ENCODE measurements at places on chromosomes 3 and 15. TPM values are rescaled to one million over a fixed set of nuclear protein-coding genes. Genes with fewer than 3 reads are reported as not detected.

The HTR3E gene
- not detected for total RNA-seq

The TMEM158 gene
- 1.1 TPM for total RNA-seq

The IL17RB gene
- total RNA-seq = 23.2 TPM

The GLT8D1 gene
- total RNA-seq = 52.2 TPM

The SLCO3A1 gene
- total RNA-seq = 3.4 TPM

The SEMA7A gene
- total RNA-seq = 0.53 TPM

The TMEM40 gene
- 0.65 TPM for total RNA-seq

The LSMEM2 gene
- not detected for total RNA-seq

The FOXB1 gene
- total RNA-seq = not detected

- no peak for DNase-seq
Observed at GRCh38 chr3:24683633-24684384, 189.2 kb upstream of the THRB start.

GRCh38 chr3:43523454-43524053 lies 98.3 kb downstream of the ANO10 start:
- no peak for DNase-seq

DNA sequence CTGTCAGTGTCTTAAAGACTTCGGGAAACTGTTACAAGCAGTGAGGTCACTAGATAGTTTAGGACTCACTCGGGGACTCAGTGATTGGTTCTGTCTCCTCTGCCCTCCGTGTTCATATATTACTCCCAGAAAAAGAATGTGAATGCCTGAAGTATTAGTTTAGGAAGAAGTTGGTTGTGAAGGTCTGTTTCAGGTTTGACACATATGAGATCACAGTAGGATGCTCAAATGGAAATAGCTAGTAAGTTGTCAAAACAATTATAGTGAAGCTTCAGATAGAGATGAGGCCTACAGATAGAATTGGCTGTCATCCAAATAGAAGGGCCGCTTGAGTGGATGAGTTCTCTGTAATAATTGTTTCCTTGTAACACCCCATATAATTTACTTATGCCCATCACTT lies 172.6 kb downstream of the PLCL2 start:
- DNase-seq = no peak

DNA sequence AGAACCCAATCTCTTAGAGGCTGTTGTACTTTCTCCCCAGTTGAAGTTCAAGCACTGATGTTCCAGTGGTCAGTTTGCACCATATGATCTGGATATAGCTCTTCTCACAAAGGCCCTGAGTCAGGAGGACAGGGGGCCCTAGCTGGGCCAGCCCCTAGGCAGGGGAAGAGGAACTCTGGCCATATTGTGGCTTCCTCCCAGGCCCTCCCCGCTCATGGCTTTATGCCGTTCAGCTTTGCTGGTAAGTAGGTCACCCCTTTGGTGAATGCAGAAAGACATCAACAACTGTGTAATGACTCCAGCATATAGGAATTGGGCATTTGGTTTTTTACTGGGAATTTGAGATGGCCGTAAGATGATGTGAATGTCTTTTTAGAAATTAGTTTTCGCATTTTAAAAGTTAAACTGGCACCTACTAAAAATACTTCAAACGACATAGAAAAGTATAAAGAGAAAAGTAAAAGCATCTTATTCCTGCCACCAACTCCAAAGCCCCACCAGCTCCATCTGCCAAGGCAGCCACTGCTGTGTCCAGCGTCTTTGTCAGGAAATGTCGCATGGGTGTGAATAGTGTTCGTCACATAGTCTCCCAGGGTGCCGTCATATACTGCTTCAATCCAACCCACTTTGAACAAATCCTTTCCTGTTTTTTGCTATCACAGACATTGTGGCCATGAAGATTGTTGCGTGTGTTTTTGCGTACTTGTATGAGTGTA lies 25.3 kb downstream of the CCR9 start:
- DNase-seq = no peak

GRCh38 chr3:9500108-9501050 lies 53.2 kb downstream of the LHFPL4 start:
- no peak for DNase-seq

GRCh38 chr15:101614001-101614585 lies 38.1 kb downstream of the TM2D3 start:
- peak; percentile 65 for DNase-seq

DNA sequence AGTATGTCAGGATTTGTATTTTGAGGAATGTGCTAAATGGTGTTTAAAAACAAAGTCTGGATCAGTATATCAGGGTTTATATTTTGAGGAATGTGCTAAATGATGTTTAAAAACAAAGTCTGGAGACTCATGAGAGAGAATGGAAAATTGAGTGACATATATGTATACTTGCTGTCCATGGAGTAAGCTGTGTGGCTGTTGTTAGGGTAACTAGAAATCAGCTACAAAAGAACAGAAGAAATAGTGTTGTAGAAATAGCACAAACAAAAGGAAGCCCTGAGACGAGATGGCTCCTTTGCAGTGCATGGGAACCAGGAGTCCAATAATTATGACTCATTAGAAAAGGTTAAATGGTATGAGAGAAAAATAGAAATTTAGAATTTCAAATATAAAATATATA lies 282.7 kb upstream of the MANF start:
- DNase-seq = no peak

GRCh38 chr3:53941950-53942349 lies 50.3 kb upstream of the SELENOK start:
- DNase-seq = no peak

DNA sequence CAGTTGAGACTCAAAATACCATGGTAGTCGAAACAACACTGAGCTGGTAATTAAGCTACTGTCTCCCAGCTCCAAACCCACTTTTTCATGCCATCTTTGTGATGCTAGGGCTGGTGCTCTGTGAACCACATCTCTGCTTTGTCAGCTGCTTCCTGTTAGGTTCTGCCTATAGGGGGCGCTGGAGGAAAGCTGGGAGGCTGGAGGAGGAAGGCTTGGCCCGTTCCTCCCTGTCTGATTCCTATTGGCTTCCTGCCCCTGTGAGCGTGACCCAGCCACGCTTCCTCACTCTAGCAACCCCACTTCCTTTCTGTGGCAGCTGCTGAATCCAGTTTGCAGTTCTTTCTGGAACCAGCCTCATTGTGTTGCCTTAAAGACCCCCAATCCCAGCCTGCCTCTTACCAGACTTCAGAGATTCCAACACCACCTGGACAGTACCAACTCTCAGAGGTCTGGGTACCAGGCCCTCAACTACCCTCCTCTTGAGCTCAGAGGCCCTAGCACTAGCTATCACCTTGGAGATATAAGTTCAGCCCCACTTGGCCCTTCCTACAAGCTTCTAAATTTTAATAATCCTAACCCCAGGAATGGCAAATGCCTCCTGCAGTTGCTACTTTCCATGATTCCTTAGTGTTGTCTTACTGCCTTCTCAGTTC lies 120.9 kb downstream of the ERC2 start:
- peak; percentile 75 for DNase-seq

- DNase-seq = peak; percentile 64
Observed at GRCh38 chr3:38116471-38117162, 20.3 kb downstream of the ACAA1 start.

DNA sequence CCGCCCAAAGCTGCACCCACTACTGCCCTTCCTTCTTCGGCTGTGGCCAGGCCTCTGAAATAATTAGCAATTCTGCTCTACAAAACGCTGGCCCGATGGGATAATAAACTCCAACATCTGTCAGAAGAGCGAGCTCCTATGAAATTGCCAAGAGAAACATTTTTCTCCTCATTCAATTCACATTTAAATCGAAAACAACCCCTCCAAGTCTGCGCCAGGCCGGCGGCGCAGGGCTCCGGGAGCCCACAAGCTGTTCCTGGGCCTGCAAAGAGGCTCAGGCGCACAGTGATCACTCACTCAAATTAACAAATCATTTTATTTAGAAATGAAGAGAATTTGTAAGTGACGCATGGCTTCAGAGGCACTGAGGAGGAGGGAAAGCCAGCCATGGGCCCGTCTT lies 55.3 kb upstream of the TMEM115 start:
- DNase-seq = no peak

DNA sequence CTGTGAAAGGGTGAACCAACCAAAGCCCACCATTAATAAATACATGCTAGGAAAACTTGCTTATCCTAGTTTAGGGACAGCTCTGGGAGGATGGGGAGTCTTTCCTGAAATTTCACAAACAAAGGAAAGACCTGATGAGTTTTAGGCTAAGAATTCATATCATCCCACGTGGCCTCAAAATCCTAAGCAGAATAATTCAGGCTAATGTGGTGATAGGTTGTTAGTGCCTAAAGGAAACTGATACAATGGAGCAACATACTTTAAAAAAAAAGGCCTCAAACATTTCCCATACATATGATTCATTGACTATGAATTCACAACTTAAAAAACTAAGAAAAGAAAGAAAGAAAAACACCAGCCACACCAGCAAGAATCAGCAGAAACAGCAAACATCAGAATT lies 126.9 kb upstream of the CNTN4 start:
- no peak for DNase-seq

DNA sequence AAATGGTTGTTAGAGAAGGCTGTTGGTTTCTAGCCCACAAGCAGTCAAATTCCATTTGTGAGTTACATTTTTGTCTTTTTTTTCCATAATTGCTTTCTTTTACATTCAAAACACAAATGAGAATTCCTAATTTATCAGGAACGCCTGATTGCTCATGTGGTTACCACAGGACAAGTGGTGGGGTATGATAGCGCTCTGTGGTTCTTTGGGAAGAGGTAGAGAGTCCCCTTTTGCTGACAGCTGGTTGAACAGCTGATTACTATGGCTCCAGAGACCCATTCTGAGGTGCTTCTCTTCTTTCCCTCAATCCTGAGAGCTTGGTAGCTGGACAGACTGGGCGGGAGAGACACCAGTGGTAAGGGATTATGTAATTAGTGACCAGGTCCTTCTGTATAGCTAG lies 24.4 kb downstream of the CNOT10 start:
- DNase-seq = no peak

DNA sequence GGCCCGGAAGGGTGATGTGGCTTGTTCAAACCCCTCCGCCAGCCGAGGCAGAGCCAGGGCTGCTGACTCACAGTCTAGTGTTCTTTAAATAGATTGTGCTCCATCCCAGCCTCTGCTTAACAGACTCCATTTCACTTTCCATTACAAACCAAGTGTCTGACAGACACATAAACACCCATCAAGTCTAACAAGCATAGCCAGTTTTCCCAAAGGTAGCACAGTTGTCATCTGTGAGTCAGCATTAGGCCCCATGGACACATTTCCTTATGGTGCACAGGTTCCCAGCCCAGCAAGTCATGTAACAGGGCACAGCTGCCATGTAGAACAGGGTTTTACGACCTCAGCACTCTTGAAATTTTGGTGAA lies 109.9 kb upstream of the RAP2B start:
- no peak for DNase-seq

DNA sequence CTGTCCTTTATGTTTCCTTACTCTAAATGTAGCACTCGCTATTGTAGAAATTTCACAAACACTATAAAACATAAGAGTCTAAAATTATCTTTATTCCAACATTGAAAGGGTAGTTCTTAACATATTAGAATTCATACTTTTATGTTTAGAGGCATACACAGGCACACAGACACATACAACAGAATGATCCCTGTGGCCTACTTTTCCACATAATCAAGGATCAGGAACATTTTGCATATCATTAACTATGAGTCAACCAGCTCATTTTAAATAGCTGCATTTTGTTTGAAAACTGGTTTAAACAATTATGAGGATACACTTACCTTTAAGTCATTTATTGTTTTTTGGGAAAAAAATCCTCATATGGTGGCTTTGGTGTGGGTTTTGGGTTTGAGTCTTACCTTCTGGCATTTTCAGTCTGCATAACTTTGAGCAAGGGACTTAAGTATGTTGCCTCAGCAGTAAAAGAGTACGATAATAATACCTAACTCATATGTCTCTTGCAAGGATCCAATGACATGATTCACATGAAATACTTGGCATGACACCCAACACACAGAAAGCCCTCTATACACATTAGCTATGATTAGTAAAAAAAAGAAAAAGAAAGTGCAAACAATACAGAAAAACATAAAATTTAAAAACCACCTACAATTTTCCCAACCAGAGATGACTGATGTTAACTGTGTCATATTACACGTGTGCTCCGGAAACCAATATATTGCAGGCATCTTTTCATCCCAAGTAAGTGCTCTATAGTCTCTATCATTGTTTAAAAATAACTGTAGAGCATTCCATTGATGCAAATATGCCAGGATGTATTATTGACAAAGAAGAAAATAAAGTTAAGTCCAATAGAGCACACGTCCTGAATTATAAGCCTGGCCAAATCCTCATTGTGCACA lies 213.1 kb upstream of the ADAMTS9 start:
- DNase-seq = no peak

DNA sequence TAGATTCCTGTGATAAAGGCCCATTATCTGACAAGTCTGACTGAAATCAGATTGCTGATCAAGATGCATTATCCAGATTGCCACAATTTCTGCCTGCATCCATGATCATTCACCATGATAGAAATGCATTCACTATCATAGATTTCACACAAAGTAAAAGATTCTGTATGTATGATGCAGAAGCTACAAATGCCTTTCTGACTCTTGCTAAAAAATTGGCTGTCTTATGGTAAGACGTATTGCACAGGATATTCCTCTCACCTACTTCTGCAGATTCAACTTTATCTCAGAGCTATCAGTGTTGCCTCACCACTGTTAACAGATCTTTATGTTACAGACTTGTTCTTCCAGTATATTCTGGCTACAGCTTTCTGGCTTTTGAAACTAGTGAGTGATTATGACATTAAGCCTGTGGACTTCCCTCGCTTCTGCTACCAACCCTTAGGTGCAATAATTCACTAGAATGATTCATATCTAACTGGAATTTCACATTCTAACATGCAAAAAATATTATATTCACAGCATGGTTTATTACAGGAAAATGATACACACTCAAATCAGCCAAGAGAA lies 955.3 kb downstream of the EPHA3 start:
- no peak for DNase-seq

- DNase-seq = no peak
Observed at GRCh38 chr3:45962033-45962432, 18.8 kb downstream of the CXCR6 start.

DNA sequence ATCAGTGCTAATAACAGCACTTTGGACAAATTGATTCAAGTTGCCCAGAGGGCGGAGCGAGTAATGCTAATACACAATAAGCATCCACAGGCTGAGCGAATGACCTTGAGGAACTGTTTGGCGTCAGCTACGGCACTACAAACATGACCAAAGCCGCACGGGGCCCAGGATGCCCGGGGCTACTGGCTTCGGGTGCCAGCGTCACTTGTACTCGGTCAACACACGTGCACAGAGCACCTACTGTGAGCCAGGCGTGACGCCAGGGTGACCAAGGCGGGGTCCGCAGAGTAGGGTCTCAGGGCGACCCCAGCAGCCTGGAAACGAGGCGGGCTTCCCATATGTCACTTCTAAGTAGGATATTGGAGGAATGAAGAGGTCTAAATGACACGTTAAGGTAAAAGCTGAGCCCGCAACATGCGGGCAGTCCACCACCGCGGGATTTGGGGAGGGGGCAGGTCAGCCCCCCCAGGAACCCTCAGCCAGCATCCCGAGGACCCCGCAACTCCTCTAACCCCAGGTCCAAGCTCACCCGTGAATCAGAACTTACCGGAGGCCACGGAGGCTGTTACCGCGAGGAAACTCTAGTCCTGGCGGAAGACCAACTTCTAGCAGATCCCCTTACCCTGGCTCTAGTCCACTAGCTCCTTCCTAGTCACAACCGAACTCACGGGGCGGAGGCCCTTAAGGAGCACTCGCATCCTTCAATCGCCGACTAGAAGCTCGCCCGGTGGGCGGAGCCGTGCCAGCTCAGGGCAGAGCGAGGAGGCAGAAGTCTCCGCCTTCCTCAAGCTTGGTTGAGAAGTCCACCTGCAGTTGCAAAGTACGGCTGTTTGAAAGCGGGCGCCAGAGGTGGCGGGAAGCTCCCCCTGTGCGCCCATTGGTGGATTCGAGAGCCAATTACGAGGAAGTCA lies at the start of gene CEP152:
TSS of gene CEP152 (minus strand) at position 656 of the 911 bp plus-strand sequence. CDS start 5,420 bp downstream, outside the sequence.
- DNase-seq = peak; percentile 99
